HL-60 (cell line): ENCODE measurements at places on chromosomes 3 and 15.

- no peak for DNase-seq
Measured at GRCh38 chr3:101102678-101103296, 109.6 kb upstream of the ABI3BP start.

GRCh38 chr3:149276619-149277018, 55.0 kb upstream of the CP start:
- no peak for DNase-seq

DNA sequence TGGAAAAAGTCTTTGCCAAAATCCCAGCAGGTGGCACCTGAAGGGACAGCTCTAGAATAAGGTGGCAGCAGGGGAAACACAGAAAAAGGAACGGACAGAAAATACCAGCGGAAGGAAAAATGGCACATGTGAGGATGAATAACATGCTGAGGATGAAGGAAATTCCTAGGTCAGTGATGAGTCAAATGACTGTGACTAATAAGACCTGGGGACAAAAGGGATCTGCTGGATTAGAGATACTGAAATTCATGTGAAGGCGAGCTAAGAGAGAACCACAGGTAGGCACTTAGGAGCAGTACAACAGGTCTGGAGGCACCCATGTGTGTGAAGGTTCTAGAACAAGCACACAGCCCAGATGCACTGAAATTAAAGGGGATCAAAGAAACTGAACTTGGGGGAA, 482.5 kb downstream of the FOXP1 start:
- no peak for DNase-seq

- no peak for DNase-seq
Measured at GRCh38 chr3:26621176-26621575, 1.4 kb upstream of the LRRC3B start.

DNA sequence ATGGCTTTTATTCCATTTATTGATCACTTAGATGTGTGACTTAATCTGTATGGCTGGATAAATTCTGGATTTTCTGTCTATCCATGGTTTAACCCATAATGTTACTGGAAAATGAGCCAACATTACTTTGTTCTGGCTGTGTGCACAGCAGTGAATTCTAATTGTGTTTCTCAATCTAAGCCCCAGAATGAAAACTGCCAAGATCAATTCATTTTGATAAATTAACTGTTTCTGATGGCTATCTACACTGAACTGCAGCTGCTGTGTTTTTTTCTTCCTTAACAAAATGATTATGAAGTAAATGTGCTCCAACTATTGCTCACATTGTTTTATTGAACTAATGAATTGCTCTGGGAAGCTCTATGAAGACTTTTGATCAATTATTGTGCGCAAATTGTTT, 35.7 kb upstream of the CPB1 start:
- no peak for DNase-seq

- no peak for DNase-seq
Measured at GRCh38 chr3:130558366-130558765, 41.4 kb downstream of the COL6A6 start.

DNA sequence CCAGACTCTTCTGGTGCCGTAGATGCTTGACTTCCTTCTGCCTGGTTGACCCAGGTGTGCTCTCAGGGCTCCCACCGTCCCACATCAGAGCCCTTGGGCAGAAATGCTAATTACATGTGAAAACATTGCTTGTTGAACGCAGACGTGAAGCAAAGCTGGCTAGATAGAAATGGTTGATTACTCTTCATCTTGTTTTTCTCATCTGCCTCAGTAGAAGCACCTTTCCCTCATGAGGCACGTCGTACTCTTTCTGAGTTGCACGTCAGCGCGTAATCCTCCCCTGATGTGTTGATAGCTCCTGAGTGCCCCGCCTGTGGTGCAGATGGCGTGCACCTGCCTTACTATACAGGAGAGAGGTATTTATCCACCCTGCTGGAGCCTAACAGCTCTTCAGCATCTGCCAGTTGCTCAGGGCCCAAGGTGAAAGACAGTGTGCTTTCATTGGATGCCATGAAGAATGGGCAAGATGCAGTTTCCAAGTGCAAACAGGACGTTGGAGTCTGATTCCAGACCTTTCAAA, 18.1 kb downstream of the MAP6D1 start:
- DNase-seq: no peak

DNA sequence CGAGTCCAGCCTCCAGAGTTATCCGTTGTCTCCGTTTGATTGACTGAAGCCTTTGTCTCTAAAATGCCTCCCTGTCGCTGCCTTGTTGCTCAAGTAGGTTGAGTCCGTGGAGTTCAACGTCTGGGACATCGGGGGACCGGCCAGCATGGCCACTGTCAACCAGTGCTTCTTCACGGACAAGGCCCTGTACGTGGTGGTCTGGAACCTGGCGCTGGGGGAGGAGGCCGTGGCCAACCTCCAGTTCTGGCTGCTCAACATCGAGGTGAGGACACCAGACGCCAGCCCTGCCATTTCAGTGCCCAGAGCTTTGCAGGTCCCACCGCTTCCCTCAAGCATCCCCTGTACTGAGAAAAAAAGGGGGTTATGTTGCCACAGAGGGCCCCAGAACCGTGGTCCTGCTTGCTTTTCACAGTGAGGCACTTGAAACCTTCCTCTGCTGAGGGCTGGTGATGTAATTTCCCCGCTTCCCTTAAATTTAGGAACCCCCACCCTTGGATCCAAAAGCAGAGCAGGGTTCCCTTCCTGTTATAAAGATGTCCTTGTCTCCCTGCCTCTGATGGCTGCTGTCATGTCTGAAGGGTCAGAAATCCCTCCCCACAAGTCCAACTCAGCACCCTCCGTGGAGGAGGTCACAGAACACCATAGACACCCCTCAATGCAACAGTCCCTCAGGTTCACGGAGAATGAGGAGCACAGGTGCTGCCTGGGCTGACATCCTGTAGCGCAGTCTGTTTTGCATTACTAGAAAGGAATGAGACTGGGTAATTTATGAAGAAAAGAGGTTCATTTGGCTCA, 105.7 kb downstream of the LRRK1 start:
- no peak for DNase-seq

DNA sequence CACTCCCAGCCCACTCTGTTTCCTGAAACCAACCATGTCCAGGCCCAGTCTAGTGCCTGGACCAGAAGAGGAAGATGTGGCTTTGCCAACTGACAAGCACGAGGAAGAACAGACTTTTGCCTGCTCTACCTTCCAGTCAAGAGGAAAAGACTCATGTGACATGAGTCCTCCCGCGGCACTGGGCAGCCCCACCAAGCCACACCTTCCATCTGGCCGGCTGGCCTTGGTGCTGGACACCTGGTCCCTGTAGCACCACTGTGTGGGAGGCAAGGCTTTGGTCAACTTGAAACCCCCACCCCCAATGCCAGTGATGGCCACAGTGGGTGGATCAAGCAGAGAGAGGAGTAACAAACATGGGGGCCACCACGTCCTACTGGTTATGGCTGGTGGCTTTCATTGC, 12.5 kb downstream of the CHDH start:
- DNase-seq: peak; percentile 70

DNA sequence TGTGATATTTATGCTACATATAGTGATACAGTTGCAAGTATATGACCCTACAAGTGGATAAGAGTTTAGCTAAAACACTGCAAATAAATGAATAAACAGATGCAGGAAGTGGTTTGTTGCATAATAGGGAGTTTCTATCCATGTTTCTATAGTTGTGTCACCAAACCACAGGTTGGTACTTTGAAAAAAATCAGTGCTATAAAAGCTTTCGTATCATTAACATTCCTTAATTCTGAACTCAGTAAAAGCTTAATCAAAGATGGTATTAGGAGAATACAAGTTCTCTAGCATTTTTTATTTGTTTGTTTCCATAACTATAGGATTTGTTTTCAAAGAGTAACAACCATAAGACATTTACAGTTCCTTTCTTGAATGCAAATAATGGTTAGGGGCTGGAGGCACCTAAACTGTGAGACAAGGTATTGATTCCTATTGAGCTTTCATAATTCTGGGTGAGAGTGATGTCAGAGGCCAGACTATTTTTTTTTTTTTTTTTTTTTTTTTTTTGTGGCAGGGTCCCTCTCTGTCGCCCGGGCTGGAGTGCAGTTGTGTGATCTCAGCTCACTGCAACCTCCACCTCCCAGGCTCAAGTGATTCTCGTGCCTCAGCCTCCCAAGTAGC, 29.6 kb downstream of the CPOX start:
- no peak for DNase-seq

DNA sequence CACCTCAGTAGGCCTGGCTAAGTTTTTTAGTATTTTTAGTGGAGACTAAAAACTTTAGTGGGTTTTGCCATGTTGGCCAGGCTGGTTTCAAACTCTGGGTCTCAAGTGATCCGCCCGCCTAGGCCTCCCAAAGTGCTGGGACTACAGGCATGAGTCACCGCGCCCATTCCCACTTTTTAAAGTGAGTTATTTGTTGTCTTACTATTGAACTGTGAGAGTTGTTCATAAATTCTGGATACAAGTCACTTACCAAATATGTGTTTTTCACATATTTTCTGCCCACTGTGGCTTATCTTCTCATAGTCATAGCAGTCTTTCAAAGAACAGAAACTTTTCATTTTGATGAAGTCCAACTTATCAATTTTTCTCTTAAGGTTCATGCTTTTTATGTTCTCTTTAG, 29.9 kb upstream of the SPSB4 start:
- DNase-seq: no peak

DNA sequence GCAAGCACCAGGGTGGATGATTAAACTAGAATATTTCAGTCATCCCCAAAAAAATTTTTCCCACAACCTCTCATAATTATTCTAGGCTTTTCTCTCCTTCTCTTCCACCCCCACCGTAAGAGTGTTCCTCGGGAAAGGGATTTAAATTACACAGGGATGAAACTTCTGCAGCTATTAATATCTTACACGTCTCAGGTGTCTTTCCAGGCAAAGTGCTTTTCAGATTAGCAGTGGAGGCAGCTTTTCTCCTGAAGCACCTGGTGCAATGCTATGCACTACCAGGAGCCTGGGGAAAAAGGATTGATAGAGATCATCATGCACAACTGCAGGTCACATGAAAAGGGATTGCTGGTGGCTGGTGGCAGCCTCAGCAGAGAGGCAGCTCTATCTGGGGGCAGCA, 250.4 kb downstream of the NTRK3 start:
- DNase-seq: no peak

- DNase-seq: no peak
Measured at GRCh38 chr15:91265416-91265940, 165.4 kb downstream of the SV2B start.

DNA sequence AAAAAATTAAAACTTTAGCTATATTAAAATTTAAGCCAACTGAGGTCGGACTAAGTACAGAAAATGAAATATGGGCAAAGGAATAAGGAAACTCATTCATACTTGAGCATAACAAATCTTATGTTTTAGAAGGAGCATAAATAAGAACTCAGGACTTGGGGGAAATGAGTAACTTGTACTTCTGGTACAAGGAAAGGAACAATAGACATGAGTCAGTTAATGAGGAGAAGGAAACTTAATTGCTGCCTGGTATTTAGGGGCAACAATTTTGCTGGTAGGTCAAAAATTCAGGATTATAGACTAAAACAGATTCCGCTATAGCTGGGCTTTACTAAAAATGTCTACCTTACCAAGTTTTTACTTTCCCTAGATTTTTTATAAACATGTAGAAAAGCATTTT, 113.1 kb downstream of the MYO5A start:
- no peak for DNase-seq

GRCh38 chr3:161254861-161255260, 33.8 kb downstream of the NMD3 start:
- no peak for DNase-seq

DNA sequence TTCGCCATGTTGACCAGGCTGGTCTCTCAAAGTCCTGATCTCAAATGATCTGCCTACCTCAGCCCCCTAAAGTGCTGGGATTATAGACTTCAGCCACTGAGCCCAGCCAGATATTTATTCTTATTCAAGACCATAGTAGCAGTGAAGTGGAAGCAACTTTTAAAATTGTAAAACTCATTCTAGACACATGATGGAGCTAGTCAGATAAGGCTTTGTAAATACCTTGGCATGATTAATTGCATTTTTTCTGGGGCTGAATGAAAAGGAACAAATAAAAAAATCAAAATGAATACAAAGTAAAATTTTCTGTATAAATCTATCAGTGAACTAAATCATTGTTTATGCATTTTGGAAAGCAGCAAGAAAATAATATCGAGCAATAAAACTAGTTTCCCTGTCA, 4.1 kb upstream of the MYO1E start:
- no peak for DNase-seq

DNA sequence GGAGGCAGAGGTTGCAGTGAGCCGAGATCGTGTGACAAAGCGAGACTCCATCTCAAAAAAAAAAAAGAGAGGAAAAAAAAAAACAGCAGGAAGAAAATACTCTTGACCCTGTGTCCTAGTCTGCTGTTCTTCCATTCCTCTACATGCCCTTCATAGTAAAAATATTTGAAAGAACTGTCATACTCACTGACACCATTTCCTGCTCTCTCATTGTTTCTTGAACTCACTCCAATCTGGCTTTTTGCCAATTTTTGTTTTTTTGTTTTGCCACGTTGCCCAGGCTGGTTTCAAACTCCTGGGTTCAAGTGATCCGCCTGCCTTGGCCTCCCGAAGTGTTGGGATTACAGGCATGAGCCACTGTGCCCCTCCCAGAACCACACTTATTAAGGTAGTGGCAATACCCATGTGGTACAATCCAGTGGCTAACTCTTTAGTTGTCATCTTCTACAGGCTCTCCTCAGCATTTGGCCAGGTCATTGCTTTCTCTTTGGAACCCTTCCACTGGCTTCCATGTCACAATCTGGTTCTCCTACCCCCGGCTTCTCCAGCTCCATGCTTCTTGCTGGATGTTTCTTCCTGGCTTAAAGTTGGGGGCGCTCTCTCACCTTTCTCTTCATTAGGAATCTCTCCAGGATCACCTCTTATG, 238.2 kb upstream of the C2CD4B start:
- no peak for DNase-seq

DNA sequence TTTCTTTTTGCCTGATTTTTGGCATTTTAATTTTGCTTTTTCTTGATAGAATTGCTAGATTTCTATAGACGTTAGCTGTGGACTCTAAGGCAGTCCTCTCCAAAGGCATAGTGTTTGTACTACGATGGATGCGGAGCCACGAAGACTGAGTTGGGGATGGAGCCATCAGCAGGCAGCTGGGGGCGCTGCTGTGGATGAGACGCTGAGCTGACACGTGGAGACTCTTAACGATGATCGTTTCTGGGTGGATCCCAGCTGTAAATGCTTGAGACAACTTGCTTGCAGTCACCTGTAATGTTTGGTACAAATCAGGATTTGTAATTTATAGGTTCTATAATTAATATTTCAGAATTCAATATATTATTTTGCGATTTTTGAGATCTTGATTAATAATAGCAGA, 13.3 kb upstream of the PPP1R2 start:
- no peak for DNase-seq

DNA sequence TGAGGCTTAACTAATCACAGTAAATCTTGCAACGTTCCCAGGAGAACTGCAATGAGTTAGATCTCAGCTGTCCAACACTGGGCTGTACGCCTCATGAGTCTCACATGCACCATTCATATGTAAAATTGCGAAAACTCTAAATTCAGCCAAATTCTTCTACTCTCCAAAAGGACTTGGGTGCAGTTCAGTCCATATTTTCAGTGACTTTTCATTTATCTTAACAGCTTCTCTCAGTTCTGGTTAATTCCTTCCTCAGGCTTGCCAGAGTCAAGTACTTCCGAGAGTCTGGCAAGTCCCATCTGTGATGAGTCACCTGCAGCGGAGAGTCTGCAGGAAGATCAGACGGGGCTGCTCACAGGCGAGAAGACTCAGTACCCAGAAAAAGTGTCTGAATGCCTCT, 11.5 kb downstream of the CCDC80 start:
- no peak for DNase-seq
